RPMI8226 (cell line): ENCODE measurements at places on chromosomes 13 and 19.

DNA sequence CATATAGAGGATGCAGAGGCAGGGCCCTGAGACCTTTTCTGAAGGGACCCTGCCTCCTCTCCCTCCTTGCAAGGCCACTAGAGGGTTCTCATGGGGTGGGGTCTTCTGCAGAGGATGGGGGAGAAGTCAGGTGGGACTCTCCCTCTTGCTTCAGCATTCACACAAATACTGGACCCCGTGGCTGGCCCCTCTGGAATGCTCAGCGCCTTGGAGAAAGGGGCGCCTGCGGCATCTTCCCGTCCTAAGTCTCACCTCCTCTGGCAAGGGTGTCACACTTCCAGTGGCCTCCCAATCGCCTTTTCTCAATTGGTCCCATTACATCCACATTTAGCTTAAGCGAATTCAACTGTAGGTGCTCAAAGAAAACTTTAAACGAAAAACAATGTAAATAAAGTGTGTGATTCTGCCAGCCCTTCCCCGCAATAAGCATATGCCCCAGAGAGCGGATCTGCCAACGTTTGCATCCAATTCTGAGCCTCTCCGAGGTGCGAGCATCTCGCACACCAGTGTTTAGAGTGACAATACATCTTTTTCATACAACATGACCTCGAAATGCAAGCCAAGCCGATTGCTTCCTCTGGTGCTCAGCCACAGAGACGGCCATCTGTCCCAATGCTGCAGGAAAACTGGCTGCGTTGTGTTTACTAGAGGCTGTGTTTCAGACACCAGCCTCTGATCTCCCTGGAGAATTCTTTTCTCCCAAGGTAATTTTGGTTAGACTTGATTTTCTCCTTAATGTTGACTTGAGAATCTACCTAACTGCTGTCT is 69.1 kb upstream of the WASF3 start:
- DNase-seq: no peak

- no peak for DNase-seq
Observed at GRCh38 chr13:113497217-113497616, 6.7 kb upstream of the DCUN1D2 start.

DNA sequence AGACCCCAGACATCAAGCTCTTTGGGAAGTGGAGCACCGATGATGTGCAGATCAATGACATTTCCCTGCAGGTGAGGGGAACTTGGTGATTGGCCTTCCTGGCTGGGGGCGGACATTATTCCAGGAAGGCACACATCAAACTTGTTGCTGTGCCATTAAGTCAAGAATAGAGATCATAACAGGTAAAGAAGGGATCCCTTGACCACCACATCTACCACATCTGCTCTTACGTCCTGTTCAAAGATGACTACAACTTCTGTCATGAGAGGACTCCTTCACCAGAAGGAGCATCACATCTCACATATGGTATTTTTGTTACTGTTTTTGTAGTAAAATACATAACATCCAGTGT is 1.1 kb downstream of the RPS5 start:
- no peak for DNase-seq

- no peak for DNase-seq
Observed at GRCh38 chr13:99626461-99627082, 125.3 kb downstream of the TM9SF2 start.

DNA sequence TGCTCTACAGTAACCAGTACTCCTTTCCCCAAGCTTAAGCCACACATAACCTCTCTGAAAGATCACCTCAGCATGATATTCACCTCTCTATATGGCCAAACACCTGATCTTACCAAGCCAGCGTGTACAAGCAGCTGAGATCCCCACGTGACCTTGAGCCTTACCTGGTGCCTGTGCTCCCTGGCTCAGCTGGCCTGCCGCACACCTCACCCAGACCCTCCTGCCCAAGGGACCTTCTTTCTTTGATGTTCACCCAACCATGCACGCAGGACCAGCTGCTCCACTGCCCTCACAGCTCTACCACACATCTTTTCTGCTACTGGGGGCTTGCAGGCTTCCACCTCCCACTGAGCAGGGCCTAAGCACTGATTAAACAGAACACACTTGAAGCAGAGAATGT is 9.0 kb downstream of the DHRS12 start:
- DNase-seq: no peak

DNA sequence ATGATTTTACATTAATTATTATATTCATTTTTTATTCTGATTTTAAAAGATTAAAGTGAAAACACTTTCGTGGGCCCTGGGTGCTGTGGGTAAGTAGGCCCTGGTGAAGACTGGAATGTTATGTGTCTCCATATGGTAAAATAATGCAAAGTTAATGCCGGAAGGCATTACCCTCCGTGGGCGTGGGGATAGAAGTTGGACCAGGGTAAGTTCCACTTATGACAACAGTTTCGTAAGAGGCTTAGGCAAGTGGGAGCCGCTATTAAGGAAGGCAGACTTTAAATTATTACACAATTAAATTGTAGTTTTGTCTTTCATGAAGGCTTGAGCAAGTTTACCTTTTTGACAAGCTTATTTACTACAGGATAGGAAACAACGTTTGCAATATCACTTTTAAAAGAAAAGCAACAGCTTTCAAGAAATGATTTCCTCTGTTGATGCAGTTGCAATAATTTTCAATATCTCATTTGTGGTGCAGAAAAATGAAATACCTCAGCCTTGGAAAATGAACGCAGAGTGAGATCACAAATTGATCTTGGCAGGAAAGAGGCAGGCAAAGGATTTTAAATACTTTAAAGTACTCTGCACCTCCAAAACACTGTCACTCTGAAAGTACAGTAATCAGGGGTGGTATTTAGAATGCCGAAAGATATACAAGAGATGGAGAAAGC is 310.6 kb downstream of the DCT start:
- DNase-seq: no peak

DNA sequence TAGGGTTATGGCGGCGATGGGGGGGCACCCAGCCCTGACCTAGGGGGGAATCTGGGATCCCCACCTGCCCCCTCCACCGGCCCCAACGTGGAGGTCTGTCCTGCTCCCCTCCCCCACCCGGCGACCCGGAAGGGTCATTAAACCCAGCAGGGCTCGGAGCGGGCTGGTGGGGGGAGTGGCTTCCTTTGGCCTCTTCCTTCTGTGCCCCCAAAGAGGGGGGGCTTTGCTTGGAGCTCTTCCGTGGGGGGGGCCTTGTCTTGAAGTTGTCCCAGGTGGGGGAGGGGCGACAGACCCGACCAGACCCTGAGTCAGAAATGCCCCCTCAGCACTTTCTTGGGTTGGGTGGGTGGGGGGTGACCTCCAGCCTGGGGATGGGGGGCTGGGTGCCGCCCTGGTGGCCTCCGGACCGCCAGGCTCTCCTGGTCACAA is 1.5 kb downstream of the ARID3A start:
- DNase-seq: no peak
